ENCODE measurements at places on chromosomes 13 and 19.

- no peaks in the 10 kb centered on the region for H3K4me1 ChIP-seq
- H3K36me3 ChIP-seq: no peaks in the 10 kb centered on the region
- no peak overlapping the region for H3K27ac ChIP-seq
- no peak for DNase-seq
- H3K4me3 ChIP-seq: peak overlapping the region; percentile 87
- no peaks in the 10 kb centered on the region for H3K27me3 ChIP-seq
These were observed 41.6 kb upstream of the HNRNPA1L2 start for GRCh38 chr13:52600666-52601065.

DNA sequence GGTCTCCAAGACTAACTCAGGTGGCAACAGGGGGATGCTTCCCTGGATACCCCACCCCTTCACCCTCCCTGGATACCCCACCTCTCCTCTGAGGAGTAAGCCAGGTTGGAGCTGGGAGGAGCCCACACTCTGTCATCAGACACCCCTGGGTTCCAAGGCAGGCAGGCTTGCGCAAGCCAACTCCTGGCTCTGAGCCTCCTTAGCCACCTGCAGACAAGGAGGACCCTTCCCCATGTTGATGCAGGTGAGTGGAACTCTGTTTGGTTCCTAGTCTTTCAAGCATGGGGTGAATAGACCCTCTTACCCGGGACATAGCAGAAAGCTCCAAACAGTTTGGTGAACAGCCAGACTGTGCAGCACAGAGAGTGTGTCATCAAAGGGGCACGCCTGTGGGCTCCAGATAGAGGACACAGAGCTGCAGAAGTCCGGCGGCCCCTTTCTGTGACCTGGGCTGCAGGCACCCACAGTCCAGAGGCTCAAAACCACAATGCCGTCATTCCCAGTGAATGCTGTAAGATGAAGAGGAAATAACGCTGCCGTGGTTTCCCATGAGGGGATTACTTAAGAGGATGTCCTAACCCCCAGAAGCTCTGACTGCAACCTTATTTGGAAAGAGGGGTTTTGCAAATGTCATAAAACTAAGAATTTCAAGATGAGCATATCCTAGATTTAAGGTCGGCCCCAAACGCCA is 12.1 kb upstream of the HAS1 start:
- no peak for DNase-seq
- H3K36me3 ChIP-seq: no peaks in the 10 kb centered on the region
- no peak overlapping the region for H3K27ac ChIP-seq
- no peaks in the 10 kb centered on the region for H3K4me1 ChIP-seq
- no peaks in the 10 kb centered on the region for H3K27me3 ChIP-seq
- H3K4me3 ChIP-seq: no peak overlapping the region

DNA sequence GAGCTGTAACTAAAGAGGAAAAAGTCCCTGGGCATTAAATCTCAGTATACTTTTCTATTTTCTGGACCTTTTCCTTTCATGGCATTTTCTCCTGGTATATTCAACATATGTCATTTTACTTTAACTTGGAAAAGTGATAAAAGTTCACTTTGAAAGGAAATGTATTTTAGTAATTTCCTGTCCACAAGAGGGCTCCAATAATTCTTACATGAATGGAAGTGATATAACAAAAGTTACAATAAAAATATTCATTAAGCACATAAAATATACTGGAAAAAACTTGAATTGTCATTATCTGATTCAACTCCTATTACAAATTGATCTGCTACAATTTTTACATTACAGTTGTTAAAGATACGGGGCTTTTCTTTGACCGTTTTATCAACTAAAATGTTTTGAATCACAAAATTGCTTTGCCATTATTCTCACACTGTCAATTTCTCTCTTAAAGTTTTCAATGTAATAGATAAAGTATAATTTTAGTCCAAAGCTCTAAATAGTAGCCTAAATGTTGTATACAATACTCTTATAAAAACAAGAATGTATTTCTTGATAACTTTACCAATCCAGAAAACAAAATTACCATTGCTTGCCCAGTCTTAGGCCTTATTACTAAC is 4.9 kb downstream of the UBL3 start:
- H3K36me3 ChIP-seq: no peaks in the 10 kb centered on the region
- no peak overlapping the region for H3K27ac ChIP-seq
- no peak for DNase-seq
- H3K4me1 ChIP-seq: peaks cover 51% of the 10 kb centered on the region

DNA sequence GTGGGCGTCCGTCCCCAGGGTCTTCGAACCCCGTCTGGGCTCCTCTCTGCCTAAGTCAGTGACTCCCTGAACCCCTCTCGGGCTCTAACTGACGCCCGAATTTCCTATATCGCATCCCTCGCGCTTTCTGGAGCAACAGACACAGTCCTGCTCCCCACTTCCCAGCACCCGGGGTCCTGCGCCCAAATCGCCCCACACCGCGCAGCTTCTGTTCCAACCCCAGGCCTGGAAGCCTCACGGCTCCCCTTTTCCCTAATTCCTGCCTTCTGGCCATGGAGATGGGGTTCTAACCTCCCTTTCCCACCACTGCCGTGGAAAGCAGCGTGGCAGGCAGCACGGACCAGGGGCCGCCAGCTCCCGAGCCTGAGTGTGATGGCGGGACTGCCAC is 1.6 kb upstream of the GRTP1 start:
- H3K27me3 ChIP-seq: no peaks in the 10 kb centered on the region
- no peaks in the 10 kb centered on the region for H3K36me3 ChIP-seq
- H3K4me3 ChIP-seq: no peak overlapping the region
- H3K27ac ChIP-seq: peak overlapping the region; percentile 60
- no peaks in the 10 kb centered on the region for H3K4me1 ChIP-seq
- DNase-seq: no peak

- no peaks in the 10 kb centered on the region for H3K27me3 ChIP-seq
- no peaks in the 10 kb centered on the region for H3K4me1 ChIP-seq
- no peaks in the 10 kb centered on the region for H3K36me3 ChIP-seq
- DNase-seq: no peak
These were observed 27.4 kb downstream of the LATS2 start for GRCh38 chr13:21033856-21034602.

DNA sequence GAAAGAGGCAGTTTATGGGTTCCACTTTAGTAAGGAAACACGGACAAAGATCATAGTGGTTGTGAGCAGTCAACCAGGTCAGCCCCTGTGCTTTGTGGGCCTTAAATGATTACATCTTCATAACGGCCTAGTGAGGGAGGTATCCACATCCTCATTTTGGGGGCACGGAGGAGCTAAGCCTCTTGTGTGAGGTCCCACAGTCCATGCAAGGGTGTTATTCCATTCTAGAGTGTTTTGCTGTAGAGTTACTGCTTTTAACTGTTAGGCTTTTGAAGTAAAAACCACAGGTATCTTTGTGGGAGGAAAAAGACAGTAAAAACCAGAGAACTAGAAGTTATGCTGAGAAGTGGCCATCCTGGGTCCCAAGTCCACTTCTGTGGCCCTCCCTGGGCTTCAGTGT is 4.0 kb downstream of the NOP53 start:
- H3K4me3 ChIP-seq: no peak overlapping the region
- H3K36me3 ChIP-seq: peaks cover 8% of the 10 kb centered on the region
- H3K27me3 ChIP-seq: no peaks in the 10 kb centered on the region
- no peak for DNase-seq
- no peak overlapping the region for H3K27ac ChIP-seq

DNA sequence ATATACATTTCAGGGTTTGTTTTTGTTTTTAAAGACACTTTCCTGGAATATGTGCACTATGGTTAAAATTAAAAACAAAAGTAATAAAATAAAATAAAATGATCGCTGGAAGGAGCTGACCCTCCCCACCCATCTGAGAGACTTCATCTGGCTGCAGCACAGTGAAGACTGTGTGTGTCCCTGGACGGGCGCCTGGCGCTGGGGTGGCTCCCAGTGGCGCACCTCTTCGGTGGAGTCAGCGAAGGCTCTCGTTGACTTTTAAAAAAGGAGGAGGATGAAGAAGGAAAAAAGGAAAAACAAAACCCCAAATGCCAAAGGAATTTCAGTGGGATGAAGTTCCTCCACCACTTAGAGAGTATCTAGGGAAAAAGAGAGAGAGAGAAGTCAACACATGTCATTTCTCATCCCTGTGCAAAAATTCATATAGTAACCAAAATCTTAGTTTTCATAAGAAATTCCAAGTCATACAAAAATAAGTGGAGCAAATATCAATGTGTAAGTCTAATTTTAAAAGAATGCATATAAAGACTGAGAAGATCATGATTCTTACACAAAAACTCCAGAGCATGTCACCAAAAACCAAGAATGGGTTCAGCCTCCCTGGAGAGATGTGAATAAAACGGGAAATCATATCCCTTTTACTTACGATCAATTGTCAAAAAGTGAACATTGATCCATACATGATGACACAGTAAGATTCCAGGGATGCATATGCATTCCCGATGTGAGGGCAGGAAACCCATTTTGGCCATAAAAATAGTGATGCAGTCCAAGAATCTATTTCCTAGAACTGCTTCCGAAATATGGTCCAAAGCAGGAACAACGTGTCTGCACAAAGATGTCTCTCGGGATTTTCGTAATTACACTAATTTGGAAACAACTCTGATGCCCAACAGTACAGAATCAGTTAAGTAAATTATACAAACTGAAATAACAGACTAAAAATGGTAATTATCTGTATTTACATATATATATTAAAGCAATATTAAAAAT is 123.8 kb downstream of the STK24 start:
- peak overlapping the region; percentile 28 for H3K27ac ChIP-seq
- no peak overlapping the region for H3K4me3 ChIP-seq
- DNase-seq: no peak
- peaks cover 4% of the 10 kb centered on the region for H3K36me3 ChIP-seq

DNA sequence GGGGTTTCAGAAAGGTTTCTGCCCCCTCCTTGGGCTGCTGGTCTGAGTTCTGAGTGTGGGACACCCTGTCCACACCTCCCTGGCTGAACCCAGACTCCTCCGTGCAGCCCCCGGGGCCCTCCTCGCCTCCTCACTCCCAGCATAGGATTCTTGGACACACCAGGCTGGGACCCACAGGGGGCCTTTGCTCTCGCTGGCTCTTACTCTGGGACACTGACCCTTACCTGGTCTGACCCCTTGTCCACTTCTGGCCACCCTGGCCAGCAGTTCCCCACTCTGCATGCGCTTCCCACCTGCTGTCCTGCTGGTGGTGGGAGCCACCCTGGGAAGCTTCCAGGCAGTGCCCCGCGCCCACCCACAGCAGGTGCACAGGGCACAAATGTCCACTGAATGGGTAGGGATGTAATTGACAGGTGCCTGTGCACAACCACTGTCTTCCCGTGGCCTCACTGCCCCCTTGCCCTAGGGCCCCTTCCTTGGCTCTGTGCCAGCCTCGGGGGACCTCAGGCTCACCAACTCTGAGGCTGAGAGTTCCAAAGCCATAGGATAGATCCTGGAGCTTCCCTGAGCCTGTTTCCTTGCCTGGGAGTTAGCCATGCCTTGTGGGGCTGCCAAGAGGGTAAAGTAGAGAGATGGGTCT is 7.0 kb upstream of the SLC25A42 start:
- H3K4me3 ChIP-seq: no peak overlapping the region
- H3K4me1 ChIP-seq: no peaks in the 10 kb centered on the region
- no peak for DNase-seq
- H3K27me3 ChIP-seq: no peaks in the 10 kb centered on the region
- peaks cover 5% of the 10 kb centered on the region for H3K36me3 ChIP-seq
- no peak overlapping the region for H3K27ac ChIP-seq

DNA sequence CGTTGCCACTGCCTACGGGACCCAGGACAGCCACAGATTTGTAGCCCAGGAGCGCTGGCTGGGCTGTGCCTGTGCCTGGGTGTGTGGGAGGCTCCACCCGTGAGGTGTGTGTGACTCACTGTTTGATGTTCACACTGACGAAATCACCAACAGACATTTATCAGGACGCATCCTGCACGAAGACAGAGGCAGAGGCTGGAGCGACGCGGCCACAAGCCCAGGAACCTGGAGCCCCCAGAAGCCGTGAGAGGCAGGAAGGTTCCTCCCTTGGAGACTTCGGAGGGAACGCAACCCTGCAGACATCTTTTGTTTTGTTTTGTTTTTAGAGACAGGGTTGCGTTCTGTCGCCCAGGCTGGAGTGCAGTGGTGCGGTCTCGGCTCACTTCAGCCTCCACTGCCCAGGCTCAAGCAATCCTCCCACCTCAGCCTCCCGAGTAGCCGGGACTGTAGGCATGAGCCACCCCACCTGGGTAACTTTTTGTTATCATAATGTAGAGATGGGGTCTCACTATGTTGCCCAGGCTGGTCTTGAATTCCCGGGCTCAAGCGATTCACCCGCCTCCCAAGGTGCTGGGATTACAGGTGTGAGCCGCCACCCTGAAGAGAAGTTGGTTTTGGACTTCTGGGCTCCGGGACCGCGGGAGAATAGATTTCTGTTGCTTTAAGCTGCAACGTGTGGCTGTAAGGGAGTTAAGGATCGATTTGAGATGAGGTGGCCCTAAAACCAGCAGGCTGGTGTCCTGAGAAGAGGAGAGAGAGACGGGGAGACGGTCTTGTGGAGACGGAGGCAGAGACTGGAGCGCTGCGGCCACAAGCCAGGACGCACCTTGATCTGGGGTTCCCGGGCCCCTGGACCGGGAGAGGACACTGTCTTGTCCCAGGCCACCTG is 24.9 kb upstream of the WDR18 start:
- no peaks in the 10 kb centered on the region for H3K27me3 ChIP-seq
- peak overlapping the region; percentile 78 for H3K27ac ChIP-seq
